ENCODE measurements at places on chromosomes 7 and 10.

DNA sequence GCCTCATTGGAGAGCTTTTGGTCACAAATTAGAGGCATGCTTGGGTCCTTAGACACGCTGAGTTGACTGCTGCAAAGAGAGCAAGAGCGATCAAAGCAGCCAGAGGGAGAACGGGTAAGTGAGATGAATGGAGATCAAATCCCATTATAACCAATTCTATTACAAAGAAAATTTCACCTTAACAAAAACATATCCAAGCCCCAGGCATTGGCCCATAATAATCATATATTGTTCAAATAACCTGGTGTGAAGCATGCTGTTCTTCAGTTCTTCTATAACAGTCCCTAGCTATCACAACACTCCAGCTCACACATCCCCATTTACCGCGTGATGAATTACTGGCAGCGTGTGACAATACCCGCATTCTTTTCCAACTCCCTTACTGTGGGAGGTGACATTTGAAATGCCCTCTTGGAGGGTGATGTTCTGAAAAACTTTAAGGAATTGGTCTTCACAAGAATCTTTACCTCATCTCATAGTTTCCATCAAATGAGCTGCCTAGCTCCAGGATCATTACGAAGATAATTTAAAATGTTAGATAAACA, 156.1 kb upstream of the PLXNA4 start:
- DNase-seq: no peak

DNA sequence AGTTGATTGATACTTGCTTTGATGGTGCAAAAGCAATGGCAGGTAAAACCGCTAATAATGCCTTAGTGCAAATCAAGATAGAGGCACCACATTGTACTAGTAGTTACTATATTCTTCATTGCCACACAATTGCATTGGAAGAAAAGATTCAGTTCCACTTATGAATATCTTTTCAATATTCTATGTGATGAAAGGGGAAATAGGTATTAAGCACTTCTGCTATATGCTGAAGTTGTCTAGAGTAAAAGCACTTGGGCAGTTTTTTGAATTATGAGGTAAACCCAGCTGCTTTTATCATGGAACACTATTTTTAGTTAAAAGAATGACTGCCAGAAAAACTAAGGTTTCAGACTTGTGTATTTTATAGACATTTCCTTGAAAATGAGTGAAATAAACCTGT, 15.5 kb downstream of the ENTPD7 start:
- no peak for DNase-seq

- peak; percentile 36 for DNase-seq
Observed at GRCh38 chr10:110398419-110399105, 93.8 kb upstream of the SMNDC1 start.

GRCh38 chr7:111605246-111605645, 43.0 kb upstream of the IMMP2L start:
- no peak for DNase-seq

GRCh38 chr7:7157887-7158271, 24.5 kb upstream of the C1GALT1 start:
- DNase-seq: no peak

GRCh38 chr7:95434557-95435421, at the start of gene PON2:
TSS of gene PON2 (minus strand) at chr7:95435028. CDS start at chr7:95434951, 77 bp downstream.
- DNase-seq: peak; percentile 84

DNA sequence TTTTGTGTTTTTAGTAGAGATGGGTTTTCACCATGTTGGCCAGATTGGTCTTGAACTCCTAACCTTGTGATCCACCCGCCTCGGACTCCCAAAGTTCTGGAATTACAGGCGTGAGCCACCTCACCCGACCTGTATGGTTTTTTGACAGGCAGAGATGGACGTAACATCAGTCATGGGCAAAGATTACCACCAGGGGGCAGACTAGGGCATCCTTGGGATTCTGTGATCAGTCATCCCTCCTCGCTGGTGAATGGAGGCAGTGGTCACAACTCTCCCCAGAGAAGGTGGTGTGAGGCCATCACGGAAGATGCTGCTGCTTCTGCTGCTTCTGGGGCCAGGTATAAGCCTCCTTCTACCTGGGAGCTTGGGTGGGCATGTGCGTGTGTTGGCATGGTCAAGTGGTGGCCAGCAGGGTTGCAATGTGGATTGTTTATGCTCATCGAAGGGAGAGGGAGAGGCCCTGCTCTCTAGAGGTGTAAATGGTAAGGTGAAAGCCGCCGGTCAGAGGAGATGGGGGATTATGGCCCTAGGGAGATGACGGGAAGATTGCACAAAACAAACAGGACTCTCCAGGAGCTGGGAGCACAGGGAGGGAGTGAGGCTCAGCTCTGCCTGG, 122.7 kb upstream of the PRSS1 start:
- peak; percentile 66 for DNase-seq

DNA sequence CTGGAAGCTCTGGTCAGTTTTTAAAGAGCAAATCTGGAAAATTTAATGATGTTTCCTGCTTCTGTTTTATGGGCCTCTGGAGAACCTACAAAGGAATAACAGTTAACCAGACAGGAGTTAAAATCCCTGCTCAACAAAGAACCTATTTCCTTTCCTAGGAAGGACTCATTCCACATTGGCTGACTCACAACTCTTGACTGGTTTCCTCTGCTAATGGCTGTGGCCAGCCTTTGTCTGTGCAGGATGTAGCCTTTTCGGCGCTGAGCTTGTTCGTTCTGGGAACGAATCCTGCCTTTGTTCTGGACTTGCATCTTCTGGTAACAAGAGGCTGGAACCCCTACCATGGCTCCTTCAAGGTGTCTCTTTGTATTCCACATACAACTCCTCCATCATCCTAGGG, 112.8 kb upstream of the PDCD4 start:
- no peak for DNase-seq

- DNase-seq: no peak
Observed at GRCh38 chr7:81833401-81833800, 63.6 kb upstream of the HGF start.

DNA sequence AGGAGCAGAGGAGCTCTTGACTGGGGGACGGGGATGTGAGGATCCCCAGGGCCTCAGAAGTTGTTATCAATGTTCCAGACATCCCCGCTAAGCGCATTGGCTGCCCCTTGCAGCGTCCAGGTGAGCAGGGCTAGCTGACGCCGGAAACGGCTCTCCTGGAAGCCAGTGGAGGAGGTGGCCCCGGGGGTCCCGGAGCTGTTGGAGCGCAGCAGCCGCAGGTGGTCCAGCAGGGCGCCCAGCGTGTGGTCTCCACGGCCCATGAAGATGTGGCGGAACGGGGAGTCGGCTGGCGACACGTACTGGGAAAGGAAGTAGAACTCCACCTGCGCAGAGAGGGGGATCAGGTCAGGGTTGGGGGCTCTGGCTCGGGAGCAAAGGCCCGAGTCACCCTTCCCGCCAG, 8.5 kb downstream of the MOSPD3 start:
- no peak for DNase-seq

DNA sequence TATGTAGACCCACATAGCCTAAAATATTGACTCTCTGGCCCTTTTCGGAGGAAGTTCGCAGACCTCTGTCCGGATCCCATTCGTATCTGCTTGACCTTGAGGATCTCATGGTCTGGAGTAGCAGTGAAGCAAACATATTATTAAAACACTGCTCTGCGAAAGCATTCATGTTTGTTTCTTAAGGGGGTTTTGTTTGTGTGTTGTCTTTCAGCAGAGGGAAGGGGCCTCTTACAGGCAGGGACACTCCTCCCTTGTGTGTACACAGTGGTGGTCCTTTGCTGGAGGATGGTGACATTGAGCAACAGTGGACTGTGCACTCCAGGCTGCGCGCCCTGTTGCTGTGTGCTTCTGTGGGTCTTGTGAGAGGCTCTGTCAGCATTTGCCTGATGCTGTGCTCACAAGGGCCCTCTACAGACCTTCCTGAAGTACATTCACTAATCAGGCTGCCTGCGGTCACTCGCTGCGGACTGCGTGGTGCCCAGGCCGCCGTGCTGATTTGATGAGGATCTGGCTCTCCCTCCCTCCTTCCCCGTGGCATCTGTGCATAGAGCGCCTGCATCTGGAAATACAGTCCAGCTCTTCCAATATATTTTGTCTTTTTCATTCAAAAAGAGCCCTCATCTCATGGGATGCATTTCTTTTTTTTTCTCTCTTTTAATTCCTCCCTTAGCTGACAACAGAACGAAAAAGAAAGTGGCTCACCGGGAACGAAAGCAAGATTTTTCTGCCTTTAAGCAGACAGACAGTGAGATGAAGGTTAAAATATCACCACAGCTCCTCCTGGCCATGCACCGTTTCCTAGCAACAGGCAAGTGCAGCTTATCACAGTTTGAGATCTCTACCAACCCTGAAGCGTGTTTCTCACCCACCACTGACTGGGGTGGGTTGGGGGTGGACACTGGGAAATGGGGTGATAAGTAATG, 135.8 kb downstream of the CNNM2 start:
- peak; percentile 72 for DNase-seq

DNA sequence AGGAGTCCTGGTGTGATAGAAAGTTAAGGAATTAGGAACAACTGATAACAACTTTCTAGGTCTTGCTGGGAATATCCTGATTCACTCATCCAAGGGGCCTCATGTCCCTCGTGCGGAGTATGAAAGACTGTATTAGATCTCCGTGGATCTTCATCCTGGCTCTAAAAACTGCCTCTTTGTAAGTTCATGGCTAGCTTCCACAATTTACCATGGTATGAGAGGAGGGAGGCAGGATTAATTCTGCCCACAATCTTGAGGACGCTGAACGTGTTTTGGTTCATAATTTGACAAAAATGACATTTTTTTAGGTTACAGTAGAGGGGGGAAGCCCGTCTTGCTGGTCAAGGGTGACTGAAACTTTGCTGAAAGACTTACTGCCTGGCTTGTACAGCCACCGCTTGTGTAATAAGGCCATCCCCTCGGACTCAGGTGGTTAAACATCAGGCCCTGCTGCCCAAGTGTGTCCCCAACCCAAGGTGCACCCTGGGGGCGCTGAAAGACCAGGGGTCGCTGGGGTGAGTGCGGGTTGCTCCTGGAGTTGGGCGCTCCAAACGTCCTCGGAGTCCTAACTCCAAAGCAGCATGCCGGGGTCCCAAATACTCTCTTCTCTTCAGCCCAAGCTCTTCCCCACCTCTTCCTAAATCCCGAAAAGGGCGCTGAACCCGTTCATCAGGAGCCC, 733 bp downstream of the HIBADH start:
- no peak for DNase-seq

DNA sequence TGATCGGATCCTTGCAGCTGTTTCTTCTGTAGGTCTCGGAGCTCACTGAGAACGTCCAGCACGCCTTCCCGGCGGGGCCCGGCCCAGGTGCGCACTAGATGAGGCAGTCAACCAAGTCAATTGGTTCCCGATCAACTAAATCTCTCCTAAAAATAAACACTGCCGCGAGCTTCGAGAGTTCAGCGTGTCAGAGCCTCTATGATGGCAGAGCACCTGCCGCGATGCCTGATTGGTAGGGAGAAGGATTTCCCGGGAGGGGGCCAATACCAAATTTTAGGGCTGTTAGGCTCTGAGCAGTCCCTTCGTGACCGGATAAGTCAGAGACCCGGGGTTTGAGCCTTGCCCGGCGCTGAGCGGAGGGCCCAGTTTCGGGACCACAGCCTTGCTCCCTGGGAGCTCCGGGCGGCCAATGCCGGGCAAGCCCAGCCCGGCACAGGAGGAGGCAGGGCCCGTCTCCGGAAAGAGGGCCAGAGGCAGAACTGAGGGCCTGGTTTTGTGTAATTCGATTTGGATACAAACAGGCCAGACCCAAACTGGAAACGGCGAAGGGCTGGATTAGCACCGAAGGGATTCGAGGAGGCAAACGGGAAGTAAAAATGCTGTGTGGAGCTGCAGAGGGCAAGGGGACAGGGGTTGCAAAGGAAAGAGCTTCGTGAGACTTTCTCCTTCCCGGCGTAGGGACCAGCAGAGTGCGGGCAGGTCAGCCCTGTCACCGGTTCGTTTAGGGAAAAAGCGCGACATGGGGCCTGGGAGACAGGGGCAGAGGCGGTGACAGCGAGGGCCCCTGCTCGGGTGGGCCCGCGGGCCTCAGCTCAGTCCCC, 569 bp downstream of the SLC26A5 start:
- no peak for DNase-seq

GRCh38 chr7:1236132-1236661, 3.5 kb downstream of the UNCX start:
- DNase-seq: no peak

- DNase-seq: no peak
Observed at GRCh38 chr10:10605551-10606081, 412.1 kb upstream of the CELF2 start.

DNA sequence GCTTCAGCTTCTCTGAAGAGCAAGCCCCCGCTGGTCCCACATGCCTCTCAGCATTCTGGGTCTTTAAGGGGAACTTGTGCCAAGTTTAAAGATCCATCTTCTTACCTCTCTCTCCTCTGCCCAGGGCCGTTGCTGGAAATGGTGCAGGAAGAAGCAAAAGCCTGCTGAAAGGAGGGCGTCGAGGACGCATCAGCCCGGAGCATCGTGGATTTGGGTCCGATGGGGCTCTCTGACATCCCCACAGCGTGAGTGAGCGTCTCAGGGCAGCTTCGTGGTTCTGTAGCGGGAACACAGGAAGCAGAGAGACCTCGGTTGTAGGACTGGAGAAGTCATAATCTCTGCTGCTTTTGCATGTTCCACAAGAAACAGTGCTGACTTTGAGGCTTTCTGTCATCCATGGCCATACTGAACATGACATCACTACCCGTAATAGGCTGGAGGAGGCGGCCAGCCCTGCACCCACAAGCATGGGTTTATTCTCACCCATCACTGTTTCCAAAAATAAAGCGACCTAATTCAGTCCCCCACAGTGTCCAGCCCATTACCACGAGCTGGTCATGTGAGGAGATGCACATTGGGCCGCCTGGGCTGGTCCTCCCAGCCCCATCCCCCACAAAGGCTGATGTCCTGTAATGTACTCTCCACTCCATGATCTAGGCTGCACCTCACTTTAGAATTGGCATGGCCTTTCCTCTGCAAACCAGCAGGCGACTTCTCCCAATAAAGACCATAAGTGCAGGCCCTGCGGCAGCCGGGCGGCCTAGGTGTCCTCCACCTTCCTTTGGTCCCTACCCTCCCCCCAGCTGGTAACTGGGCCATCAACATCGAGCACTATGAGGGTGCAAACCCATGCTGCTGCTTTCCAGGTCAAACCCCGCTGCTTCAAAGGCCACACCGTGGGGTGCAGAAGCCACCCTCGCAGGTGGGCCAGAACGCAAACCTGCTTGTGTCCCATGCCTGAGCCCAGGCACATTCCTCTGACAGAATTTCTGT, 276.9 kb downstream of the TNS3 start:
- DNase-seq: no peak

DNA sequence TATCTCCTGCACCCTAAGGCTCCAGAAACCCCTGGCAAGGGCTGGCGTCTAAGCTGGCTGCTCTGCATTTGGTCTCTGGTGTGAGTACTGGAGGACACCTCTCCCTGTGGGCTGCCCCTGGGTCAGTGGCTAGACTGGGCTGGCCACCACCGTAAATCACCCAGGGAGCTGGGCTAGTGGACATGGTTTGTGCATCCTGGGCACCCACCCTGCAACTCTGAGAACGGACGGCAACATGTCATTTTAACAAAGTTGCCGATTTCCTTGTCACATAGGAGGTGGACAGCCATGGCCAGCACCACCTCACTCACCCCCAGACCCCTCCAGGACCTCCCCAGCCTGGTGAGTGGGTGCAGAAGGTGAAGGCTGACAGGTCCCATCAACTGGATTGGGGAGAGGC, 26.8 kb upstream of the PCBD1 start:
- no peak for DNase-seq

GRCh38 chr7:122423591-122423990, 119.0 kb upstream of the FEZF1 start:
- no peak for DNase-seq

GRCh38 chr10:67612577-67613537, 83.1 kb downstream of the CTNNA3 start:
- DNase-seq: no peak
